ENCODE measurements at places on chromosomes 12 and 14.

GRCh38 chr12:8773461-8773860, 49.0 kb upstream of the A2ML1 start:
- DNase-seq: no peak

- DNase-seq: no peak
Observed at GRCh38 chr12:6603095-6603567, 4.0 kb downstream of the CHD4 start.

DNA sequence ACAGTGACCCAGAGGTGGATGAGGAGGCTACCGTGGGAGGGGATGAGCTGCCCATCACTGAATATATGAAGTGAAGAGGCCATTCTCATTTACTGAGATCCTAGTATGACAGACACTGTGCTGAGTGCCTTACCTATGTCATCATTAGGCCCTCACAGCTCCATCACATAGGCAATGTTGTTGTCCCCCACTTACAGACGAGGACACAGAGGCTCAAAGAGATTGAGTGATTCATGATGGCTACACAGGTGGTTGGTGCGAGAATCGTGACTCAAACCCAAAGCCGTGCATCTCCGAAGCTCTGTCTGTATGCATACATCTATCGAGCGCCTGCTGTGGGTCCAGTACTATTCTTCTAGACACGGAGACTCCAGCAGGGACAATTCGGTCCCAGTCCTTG, 5.9 kb upstream of the CCDC197 start:
- no peak for DNase-seq

DNA sequence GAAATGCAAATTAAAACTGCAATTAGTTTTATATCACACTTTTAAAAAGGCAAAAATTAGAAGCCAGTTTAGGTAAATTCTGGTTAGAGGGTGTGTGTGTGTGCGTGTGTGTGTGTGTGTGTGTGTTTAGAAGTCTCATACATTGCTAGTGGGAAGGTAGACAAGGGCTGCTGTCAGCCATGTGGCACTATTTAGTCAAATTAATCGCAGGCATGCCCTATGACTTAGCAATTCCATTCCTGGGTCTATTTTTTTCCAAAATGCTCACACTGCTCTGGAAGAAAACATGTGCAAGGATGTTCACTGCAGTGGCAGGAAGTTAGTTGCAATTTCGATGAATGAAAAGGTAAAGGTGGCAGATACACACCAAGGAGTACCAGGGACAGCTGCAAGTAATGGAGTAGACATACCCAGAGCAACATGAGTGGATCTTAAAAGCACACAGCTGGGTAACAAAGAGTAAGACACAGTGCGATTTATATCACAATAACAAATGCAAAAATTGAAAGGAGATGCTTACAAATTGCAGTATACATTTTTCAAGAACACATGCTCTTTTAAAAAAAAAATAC, 11.6 kb downstream of the CAPZA3 start:
- DNase-seq: no peak

GRCh38 chr12:57637364-57637763, 4.4 kb upstream of the B4GALNT1 start:
- DNase-seq: no peak
